ENCODE measurements at places on chromosomes 5 and 9.

DNA sequence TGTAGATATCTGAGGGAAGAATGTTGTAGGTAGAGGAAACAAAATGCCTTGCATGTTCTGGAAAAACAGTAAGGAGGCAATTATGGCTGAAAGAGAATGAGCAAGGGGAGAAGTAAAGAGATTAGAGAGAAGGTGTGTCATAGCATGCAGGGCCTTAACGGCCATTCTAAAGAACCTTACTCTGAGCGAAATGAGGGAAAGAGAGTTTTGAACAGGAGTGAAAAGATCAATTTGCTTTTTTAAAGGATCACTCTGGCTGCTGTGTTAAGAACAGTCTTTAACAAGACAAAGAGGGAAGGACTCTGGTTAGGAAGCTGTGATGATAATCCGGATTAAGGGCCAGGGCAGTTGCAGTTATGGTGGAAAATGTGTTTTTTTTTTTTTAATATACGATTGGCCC, 22.6 kb downstream of the PTBP3 start:
- DNase-seq, result no peak

DNA sequence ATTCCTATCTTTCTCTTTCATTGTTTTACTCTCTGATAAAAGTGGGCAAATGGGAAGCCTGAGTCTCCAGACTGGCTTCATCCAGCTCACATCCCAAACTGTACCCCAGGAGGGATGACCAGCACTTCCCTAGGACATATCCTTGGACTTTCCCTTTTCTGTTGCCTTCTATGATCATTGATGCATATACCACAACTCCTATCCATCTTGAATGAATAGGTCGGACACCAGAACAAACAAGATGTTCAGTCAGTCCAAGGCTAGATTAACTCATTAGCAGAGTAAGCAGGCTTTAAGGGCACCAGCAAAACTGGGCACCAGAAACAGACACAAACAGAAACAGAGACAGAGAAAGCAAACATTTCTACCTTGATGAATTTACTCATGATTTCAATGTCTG, 159.1 kb upstream of the RGMB start:
- no peak for DNase-seq

- DNase-seq, result no peak
These were observed 35.6 kb upstream of the NEK6 start for GRCh38 chr9:124222109-124222508.

DNA sequence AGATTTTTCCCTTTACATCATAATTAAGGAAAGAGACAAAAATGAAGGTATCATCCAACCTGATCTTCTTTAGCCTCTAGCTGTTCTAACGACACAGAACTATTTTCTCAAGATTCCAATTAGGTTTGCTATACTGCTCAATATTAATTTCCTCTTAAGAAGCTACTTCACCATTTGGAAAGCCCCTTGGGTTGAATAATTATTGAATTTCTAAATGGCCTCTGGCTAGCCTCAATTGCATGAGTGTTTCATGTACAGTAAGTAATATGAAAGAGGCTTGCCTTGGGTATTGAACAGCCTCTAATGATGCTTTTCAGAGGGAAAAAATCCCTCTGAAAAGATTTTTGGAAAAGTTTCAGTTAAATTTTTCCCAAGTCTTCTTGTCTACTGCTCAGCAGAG, 3.7 kb upstream of the MOB3B start:
- DNase-seq, result no peak

GRCh38 chr9:9949978-9950377, 662.8 kb downstream of the PTPRD start:
- no peak for DNase-seq

GRCh38 chr9:126033318-126033717, 286.1 kb downstream of the PBX3 start:
- DNase-seq, result no peak

DNA sequence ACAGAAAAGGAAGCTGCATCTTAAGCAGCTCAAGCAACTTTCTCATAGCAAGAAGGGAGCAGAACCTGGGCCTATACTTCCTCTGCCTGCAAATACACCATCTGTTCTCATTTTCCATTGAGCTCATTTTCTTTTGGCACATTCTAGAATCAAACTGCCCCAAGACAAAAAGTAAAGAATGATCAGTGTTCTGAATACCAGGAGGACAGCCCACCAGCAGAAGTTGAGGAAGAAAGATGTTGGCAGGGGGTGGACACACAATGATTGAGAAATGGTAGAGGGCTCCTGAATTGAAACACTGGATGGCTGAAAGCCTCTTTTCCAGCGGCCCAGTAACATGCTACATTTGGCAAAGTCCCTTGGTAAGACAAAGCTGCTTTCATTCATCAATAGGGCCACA, 171.8 kb downstream of the MED10 start:
- no peak for DNase-seq

DNA sequence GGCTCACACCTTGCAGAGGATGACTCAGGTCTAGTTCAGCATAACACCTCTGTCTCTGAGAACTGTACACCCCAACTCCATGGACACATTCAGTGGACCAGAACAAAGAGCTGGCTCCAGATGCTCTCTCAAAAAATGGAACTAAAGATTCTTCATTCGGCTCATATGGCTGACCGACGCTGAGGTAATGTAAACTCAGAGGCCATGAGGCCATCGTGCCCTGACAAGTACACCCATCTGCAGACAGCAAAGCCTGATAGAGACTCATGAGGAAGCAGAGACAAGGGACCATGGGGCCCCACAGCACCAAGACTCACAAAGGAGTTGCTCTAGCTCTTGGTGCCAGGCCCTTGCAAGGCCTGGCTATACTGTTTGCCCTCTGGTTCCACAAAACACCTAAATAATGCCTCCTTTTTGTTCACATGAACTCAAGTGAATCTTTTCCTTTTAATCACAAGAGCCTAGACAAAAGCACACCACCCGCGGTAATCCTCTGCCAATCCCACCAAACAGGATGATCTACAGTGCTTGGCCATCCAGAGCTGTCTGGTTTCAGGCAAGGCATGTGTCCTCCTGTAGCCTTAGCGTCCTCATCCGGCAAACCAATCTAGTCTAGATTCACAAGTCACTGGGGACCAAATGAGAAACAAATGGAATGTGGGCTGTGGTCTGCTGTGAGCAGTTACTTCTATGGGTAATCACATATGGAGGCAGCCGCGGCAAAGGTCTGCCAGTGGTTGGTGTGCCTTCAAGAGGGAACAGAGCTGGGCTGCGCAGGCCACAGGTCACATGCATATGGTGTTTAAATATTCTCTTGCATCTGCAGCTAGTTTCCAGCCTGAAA, 22.7 kb downstream of the MED27 start:
- DNase-seq, result no peak

- no peak for DNase-seq
These were observed 13.6 kb downstream of the OTULINL start for GRCh38 chr5:14595189-14595588.

DNA sequence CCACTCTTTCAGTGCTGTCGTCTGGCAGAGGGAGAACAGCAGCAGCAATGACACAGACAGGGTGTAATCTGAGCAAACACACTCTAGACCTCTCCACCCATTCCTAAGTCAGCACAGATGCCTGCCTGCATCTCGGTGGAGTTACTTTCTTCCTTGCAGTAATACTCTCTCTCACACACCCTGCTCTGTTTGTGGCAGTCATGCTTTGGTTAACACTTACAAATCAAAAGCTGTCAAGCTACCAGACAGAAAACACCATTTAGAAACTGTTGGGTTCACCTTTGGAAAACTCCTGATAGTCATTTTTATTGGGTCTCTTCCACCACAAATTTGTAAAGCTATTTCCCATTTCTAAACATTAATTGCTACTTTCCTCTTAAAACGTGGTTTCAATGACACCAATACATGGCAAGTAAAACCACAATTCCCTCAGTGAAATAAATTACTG, 27.3 kb downstream of the LHFPL2 start:
- DNase-seq, result no peak

- no peak for DNase-seq
These were observed 437.8 kb downstream of the ARHGEF28 start for GRCh38 chr5:74063821-74064220.

GRCh38 chr5:147437161-147437596, 72.7 kb downstream of the DPYSL3 start:
- no peak for DNase-seq

DNA sequence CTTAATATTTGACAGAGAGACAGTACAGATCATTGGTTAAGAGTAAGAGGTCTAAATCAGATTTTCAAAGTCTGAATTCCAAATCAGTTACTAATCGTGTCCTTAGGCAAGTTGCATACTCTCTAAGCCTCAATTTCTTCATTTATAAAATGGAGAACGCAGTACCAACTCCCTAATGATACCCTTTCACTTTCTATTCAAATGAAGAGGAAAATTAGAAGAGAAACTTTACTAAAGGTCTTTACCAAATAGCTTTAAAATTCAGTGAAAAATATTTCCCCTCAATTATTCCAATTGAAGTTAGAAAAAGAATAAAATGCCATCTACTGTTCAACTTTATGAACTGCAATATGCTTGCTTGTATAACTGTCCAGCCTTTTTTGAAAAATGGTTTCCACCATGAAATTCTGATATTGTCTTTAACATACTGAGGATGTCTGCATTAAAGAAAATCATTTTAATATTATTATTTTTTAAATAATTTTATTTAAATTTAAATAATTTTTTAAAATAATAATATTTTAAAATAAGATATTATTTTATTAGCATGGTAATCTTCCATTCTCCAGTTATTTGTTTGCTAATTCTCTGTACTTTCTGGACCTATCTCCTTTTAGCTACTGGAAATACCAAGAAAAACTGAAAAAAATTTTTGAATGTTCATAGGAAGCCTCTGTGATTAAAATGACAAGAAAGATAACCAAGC, 36.0 kb downstream of the POC5 start:
- no peak for DNase-seq

DNA sequence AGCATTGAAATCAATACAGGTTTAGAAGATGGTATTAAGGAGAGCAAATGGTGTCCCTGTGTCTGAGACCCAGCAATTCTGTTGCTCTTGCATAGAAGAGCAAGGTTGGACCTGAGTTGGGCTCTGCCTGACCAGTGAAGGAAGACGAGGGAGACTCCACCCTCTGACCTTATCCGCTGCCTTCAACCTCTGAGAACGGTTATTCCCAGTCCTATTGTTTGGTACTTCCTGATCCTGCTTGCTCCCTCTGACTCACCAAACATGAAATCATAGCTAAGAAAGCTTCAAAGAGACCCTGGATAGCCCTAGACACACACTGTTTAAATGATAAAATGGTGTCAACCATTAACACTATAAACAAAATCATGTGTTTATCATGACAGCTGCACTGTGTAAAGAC, 218.5 kb downstream of the PLK2 start:
- DNase-seq, result no peak

GRCh38 chr9:32200896-32201295, 183.5 kb upstream of the ACO1 start:
- DNase-seq, result no peak

DNA sequence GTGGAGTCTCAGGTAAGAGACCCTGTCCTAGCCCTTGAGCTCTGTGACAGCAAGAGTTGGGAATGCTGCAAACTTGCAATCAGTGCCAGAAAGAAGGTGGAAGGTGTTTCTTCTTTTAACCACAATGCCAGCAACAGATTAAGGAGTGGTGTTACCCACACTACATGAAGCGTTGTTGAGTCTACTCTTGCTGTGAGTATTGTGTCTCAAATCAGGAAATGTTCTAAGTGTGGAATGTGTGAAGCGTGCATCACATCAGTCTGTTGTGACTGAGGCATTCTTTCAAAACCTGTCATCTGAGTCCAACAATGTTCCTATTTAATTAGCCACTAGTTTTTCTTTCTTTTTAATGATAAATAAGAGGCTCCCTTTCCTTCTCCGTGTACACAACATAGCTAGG, 2.9 kb upstream of the LURAP1L start:
- no peak for DNase-seq

- no peak for DNase-seq
These were observed 105.2 kb downstream of the DPYSL3 start for GRCh38 chr5:147404706-147405105.

GRCh38 chr5:77176429-77176828, 34.1 kb upstream of the PDE8B start:
- DNase-seq, result no peak

DNA sequence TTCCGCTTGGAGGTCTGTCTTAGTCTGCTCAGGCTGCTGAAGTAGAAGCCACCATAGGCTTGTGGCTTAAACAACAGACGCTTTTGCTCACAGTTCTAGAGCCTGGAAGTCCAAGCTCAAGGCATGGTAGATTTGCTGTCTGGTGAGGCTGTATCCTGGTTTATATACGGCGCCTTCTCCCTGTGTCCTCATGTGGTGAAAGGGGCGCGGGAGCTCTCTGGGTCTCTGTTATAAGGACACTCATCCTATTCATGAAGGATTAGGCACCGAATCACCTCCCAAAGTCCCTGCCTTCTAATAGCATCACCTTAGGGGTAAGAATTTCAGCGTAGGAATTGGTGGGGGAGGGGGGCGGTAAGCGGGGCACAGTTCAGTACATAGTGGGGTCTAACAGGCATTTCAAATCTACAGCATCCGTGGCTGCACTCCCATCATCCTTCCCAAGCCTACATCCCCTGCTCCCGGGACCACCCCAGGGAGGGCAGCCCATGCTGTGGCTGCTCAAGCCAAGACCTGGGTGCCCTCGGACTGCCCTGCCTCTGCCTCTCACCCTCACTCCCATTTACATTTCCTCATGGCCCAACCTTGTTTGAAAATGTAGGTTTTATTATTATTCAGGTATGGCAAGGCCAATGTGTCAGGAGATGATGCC, 15.1 kb upstream of the LPCAT1 start:
- no peak for DNase-seq

DNA sequence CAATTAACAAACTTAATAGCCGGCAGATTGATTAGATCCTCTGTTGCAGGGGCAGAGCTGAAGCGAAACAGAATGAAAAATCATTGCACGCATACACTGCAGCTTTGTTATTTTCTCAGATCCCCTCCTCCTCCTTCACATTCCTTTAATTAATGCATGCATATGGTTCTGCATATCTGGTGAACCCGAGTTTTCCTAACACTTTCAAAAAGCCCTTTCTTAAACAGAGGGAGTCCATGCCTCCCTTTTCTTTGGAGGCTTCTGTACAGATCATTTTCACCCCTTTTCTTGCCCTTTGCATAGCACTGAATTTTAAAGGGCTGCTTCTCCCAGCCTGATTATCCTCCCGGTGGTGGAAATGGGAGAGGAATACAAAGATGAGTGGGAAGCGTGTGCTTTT, 136.6 kb upstream of the TBCA start:
- no peak for DNase-seq

GRCh38 chr5:121819682-121820261, 31.9 kb upstream of the FTMT start:
- no peak for DNase-seq

DNA sequence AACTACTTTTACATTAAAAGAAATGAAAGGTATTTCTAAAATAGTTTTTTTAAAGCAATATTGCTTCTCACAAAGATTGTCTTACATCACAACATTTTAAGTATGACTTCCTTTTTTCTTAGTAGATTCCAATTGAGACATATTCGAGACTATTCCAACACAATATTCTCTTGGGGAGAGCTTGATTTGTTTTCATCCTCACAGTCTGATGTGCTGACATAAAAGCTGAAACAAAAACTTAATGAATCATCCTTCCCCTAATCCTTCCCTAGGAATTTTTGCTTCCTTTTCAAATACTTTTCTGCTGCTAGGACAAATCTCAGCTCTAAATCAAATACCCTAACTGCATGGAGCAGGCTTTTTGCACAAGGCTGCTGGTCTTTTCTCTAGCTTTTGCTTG, 245.8 kb upstream of the MAP3K1 start:
- no peak for DNase-seq

GRCh38 chr5:129245489-129245888, 150.9 kb downstream of the ISOC1 start:
- DNase-seq, result no peak

Measured in lower lobe of right lung (tissue), 2 donors.